ENCODE measurements at places on chromosomes 6 and 20.

DNA sequence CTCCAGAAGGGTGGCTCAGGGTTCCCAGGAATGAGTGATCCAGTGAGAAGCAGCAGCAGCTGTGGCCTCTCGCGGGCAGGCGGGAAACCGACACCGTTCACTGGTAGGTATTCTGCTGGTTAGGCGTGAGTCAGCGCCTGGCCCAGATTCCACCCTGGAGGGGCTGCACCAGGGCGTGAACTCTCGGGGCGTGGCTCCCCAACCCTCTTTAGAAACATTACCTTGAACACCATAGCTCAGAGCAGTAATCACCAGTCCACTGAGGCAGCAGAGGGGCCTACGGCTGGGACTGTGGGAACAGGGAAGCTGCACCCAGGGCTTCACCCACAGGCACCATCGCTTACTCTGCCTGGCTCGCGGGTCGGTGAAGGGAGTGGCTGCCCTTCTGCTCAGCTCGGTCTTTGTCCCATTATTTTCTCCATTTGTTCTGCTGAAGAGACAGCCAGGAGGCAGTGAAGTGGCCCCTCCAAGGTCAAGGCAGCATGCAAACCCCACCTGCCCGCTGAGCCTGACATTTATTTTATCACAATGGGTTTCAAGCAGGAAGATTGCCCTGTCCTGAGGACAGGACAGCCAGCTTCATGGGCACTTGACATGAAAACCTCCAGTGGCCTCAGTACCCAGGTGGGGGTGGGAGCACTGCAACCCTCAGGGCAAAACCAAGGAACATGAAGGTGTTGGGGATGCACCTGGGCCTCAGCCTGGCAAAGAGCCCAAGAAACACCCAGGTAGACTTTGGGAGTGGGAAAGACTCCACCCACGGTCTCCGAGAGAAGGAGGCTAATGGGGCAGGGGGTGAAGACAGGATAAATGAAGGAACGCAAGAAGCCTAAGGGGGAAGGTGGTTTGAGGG is 51.0 kb upstream of the CD93 start:
- DNase-seq = no peak

- no peak for DNase-seq
These were observed 32.3 kb upstream of the DUSP22 start for GRCh38 chr6:259901-260508.

DNA sequence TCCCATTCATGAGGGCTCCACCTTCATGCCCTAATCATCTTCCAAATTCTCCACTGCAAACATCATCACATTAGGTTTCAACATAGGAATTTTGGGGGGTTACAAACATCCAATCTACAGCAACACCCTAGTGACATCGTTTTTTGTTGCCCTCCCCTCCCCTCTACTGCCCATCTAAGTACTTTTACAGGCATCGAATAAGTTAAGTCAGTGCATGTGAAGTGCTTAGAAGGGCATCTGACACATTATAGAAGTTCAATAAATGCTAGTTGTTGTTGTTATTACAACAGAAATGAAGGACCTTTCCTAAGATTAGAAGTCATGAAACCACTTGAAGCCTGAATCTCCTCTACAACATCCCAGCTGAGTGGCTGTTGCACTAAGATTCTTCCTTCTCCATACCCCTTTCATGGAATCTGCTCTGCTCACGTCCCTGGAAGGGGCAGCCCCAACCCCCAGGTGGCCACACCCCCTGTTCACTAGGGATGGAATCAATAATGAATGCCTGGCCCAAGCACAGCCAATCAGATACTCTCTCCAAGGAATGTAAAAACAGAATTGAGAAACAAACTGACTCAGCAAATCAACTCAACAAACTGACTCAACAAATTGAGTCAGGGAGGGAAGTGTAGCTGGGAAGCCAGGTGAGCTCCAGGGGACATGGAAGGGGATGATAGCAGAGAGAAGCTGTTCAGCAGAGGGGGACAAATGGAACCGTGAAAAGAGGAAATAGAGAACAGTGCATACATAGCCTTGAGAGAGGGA is 3.9 kb upstream of the LRP11 start:
- DNase-seq = no peak

DNA sequence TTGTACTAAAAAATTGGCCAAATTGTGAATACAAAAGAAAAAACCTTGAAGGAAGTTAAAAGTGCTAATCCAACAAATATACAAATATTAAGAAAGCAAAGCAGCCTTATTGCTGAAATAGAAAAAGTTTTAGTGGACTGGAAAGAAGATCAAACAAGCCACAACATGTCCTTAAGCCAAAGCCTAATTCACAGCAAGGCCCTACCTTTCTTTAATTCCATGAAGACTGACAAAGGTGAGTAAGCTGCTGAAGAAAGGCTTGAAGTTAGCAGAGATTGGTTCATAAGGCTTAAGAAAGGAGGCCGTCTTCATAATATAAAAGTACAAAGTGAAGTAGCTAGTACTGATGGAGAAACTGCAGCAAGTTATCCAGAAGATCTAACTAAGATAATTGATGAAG is 53.5 kb downstream of the TINAG start:
- DNase-seq = no peak

- DNase-seq = no peak
These were observed 84.8 kb downstream of the CD40 start for GRCh38 chr20:46202766-46203509.

DNA sequence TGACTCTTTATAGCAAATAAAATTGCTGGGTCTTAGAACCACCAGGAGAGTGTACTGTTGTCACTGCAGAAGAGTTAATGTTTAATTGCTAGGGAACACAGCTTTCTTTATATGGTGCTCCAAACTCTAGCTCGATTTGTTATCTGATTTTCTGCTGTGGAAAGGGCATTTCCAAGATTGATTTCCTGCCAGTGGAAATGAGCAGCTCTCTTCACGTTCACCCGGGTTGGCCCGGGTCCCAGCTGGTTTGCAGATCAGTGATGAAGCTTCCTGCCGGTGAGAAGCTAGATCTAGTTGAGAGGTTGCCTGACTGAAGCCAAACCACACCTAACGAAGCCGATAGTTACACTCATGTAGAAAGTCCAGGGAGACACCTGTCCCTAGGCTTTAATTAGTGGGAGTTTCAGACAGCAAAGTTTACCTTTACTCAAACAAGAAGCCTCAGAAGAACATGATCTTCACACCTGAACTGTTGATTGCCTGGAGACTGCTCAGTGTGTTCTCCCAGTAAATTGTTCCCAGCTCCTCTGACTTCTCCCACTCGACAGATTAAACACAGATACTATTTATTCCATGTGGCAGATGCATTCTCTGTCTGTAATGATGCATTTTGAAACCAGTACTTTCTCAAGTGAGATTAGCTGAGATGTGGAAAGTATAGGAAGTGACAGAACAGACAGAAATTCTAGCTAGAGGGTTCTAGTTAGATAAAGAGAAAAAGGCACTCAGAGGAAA is 27.8 kb downstream of the PAQR8 start:
- DNase-seq = no peak

DNA sequence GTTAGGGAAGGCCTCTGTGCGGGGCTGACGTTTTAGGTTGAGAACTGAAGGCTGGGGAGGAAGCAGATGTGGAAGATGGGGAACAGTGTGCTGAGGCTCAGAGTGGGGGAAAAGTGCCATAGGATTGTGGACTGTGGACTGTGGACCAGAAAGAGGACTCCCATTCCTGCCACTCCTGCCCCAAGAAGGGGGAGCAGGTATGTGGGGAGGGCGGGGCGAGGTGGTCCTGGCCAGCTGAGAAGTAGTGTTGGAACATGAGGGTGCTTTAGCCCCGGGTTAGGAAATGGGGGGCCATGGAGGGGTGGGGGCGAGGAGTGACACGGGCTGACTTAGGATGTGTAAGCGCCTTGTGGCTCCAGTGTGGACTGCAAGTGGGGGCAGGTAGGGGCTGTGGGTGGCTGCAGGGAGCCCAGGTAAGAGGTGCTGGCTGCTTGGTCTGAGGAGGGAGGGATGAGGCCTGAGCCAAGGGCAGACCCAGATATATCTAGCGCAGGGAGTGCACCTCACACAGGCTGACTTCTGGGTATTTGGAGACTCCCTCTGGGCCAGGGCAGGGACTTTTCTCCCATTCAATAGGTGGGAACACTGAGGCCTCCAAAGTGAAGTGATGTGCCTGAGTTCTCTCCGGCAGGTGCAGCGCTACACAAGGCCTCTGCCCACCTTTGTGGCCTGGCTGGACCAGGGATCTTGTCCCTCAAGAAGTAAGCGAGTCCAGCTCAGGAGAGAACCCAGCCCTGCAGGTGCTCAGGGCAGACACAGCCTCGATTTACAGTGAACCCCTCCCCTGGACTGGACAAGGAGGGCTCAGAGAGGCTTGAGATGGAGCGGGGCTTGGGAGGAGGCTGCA is 76.6 kb upstream of the TOX2 start:
- DNase-seq = no peak

- DNase-seq = no peak
These were observed 1.2 kb downstream of the WTAP start for GRCh38 chr6:159728531-159728964.

DNA sequence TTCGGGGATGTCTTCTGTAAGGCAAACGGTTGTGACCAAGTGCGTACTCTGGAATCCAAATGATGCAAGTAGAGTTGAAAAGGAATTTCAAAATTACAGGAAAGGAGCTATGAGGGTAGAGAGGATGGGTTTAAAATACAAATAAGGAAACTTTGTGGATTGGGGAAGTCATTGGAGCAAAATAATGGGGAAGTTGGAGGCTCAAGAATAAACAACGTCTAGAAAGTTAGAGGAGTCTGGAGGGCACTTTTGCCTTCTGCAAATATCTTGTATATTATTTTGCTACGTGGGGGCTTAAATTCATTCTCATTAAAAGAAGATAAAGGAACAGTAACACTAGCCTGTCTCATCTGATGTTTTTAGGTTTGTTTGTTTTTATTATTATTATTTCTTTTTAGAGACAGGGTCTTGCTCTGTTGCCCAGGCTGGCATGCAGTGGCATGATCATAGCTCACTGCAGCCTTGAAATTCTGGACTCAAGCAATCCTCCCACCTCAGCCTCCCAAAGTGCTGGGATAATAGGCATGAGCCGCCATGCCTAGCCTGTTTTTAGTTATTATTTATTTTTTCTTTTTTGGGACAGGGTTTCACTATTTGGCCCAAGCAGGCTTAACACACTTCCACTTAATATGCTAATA is 55.0 kb upstream of the TNFAIP3 start:
- DNase-seq = no peak

- no peak for DNase-seq
These were observed 21.6 kb upstream of the ZBTB22 start for GRCh38 chr6:33339193-33339592.

DNA sequence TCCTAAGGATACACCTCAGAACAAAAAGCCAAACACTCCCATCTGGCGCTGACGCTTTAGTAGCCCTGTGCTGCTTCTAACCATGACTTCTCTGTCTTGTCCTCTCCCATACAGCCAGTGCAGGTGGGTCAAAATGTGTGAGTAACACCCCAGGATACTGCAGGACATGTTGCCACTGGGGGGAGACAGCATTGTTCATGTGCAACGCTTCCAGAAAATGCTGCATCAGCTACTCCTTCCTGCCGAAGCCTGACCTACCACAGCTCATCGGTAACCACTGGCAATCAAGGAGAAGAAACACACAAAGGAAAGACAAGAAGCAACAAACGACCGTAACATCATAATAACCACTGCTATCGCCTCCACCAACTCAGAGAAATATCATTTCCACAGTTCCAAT is 1.4 kb downstream of the DEFB132 start:
- no peak for DNase-seq

GRCh38 chr6:53673162-53673727 is 7.7 kb upstream of the KLHL31 start:
- DNase-seq = peak; percentile 68
